Hindlimb muscle (tissue), 1 donor: ENCODE measurements at places on chromosomes 6 and 20.

DNA sequence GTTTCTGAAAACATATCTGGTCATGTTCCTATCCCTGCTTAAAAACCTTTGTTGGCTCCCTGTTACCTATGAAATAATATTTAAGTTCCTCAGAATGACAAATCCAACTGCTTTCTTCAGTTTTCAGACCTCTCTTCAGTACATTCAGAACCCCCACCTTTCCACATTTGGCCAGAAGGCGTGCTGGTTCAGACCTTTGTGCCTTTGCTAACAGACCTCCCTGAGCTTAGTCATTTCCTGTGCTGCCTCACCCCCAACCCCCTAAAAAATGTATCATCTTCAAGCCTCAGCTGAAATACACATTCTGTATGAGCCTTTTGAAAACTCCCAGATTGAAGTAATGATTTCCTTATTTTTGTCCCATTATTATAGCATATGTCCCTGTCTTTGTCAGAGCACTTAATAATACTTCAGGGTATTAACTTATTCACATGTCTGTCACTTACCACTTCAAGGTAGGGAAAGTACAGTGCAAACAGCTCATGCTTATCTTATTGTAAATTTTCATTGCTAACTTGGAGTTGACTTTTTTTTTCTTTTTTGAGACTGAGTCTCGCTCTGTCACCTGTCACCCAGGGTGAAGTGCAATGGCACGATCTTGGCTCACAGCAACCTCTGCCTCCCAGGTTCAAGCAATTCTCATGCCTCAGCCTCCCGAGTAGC is 19.7 kb downstream of the FAM217A start:
- no peak for DNase-seq

- DNase-seq = no peak
Observed at GRCh38 chr20:7930343-7930742, 9.9 kb downstream of the HAO1 start.

- no peak for DNase-seq
Observed at GRCh38 chr6:54037277-54037779, 73.9 kb upstream of the MLIP start.

DNA sequence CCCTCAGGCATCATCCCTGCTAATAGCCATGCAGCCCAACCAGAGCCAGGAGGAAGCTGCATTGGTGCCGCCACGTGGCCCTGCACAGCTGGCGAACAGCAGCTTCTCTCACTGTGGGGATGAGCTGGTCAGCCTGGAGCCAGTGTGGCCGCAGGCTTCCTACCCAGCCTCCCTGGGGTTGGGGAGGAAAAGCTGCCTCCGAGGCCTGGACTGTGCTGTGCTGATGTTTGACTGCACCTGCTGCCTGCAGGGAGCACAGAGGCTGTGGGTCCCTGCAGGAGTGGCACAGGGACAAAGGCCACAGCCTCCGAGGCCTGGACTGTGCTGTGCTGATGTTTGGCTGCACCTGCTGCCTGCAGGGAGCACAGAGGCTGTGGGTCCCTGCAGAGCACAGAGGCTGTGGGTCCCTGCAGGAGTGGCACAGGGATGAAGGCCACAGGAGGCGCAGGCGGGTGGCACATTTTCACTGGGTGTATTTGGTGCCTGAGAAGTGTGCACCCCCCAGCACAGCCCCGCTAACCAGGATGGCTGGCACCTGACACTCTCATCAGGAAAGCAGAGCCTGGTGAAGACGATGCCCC is 83.9 kb downstream of the DLL1 start:
- DNase-seq = no peak

GRCh38 chr6:42292004-42292740 is 74.5 kb upstream of the MRPS10 start:
- no peak for DNase-seq

DNA sequence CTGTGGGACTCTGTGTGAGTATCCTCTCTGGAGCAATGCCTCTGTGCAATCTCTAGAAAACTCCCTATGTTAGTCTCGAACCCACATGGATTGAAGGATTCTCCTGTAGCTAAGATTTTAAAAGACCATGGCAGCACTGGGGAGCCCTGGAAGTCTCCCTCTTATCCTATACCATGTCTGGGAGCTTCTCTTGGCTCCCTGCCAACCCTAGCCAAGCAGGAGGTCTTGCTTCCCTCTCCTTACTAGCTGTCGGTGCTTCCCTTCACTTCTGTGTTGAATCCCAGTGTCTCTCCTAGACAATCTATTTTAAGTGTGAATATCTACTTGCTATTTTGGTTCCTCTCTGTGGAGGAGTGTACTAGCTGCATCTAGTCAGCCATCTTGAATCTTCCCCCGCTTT is 118.8 kb upstream of the NRN1 start:
- DNase-seq = no peak

DNA sequence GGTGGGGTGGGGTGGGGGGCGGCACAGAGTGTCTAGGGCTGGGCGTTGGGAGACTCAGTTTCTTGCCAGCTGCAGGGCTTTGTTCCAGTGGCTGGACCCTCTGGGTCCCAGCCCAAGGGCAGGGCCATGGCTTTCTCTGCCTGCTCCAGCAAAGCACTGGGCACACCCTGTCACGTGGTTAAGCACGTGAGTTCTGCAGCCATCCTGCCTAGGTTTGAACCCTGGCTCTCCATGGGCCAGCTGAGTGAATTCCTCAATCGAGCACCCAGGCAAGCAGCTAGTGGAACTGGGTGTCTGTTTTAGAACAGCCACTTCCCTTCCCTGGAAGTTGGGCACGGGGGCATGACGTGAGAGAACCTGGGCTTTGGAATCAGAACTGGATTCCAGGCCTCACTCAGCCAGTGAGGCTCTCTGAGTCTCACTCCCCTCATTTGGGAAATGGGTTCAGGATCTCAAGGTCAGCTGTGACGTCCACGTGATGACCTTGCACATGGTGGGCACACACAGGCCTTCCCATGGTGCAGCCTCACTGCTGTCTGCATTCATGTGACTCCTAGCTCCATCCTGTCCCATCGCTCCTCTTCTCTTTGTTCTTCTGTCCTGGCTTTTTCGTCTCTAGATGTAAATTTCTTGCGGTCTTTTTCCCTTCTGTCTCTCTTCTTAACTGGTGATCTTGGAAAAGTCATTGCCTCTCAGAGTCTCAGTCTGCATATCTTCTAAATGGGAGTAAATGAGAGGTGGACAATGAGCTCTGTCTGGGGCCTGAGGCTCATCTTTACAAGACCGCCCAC is 45.9 kb downstream of the NOL4L start:
- no peak for DNase-seq

GRCh38 chr6:101110814-101111213 is 229.7 kb upstream of the ASCC3 start:
- no peak for DNase-seq

GRCh38 chr6:105642708-105643107 is 239.8 kb upstream of the PREP start:
- DNase-seq = no peak

GRCh38 chr6:87099472-87099871 is 4.6 kb upstream of the CGA start:
- DNase-seq = no peak

GRCh38 chr6:82597201-82597600 is 233.6 kb downstream of the TPBG start:
- DNase-seq = no peak
